ENCODE measurements at places on chromosomes 4 and X. TPM values are rescaled to one million over a fixed set of nuclear protein-coding genes. Genes with fewer than 3 reads are reported as not detected.

NHSL2 gene
- total RNA-seq = 14.8 TPM

DGKK gene
- total RNA-seq = 0.05 TPM

MID1IP1 gene
- 40.4 TPM for total RNA-seq

SUPT20HL2 gene
- not detected for total RNA-seq

KLKB1 gene
- not detected for total RNA-seq

Measured in astrocyte (in vitro differentiated cells and primary cell).